ENCODE measurements at places on chromosomes 6 and 20.

- no peak for DNase-seq
Measured at GRCh38 chr6:39797751-39798150, 5.6 kb downstream of the DAAM2 start.

GRCh38 chr20:9374480-9374879 is 139.9 kb upstream of the LAMP5 start:
- DNase-seq: no peak

- DNase-seq: no peak
Measured at GRCh38 chr6:130515306-130515705, 149.5 kb downstream of the TMEM200A start.

- no peak for DNase-seq
Measured at GRCh38 chr6:14743144-14743473, 502.8 kb upstream of the JARID2 start.

DNA sequence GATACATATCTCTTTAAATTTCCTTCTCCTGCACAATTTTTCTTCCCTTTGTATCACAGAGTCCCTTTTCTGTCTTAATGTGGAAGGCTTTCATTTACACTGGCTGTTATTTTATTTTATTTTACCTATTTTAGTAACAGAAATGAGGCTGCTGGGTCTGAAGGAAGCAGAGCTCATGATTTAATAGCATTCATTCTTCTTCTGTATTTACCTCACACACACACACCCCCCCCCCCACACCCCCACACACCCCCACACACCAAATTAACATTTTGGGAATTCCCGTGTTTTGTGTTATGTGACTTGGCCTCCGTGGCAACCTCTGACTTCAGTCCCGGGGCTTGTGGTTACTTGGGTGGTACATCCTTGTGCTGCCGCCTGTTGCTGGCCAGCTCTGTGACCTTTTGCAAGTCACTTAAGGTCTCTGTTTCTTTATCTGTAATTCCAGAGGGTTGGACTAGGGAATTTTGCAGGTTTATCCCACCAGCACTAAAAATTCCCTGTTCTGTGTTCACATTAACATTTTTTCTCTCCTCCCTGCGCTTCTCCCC is 108.8 kb downstream of the TIAM2 start:
- peak; percentile 8 for DNase-seq

DNA sequence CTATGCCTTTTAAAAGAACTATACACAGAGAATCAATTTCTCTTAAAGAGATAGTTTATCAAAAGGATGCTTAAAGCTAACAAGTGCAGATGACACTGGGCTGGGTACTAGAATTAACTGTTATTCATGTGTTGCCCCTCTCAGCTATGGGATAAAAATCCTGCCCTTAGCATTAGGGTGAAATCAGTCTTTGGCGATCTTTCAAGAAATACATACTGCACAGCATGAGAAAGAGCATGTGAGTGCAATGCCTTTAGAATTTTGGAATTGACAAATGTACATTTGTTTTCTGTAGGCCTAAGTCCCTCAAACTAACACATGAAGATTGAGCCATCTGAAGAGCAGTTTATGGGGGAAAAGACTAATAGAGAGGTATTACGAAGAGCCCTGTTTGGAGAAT is 115.4 kb downstream of the ZFP64 start:
- no peak for DNase-seq

DNA sequence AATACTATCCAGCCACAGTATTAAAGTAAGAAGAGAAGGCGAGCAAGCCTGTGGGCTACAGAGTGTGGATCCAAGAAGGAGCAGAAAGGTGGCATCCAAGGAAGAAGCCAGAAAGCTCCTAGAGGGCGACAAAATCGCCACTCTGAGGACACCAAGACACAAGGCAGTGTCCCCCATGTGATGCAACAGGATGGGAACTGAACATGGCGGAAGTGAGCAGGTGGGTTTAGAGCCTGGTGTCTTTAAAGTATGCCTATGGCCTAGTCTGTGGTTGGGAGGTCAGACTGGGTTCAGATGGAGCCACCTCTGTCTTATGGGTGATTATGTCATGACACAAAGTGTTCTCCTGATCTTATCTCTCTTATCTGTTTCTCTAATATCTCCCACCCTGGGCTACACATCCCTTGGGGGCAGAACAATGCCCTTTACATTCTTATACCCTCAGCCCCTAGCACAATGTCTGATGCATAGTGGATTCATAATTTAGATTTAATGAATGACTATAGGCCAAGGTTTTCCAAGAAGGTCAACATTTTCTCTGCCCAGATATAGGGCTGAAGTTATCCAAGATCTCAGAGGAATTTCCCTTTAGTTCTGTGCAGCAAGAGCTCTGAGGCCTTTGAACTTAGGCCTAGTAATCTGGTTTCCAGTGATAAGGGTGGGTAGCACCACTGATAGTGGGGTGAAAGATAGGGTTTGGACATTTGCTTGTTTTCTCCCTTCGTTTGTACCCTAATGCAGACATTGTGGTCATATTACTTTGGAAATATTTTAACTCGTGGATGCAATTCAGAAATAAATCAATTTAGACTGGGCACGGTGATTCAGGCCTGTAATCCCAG is 167.3 kb upstream of the AKIRIN2 start:
- no peak for DNase-seq

GRCh38 chr6:19465256-19465655 is 371.9 kb upstream of the ID4 start:
- DNase-seq: no peak

GRCh38 chr20:22586645-22587310 is 2.4 kb upstream of the FOXA2 start:
- DNase-seq: no peak

GRCh38 chr6:167118839-167119238 is 4.1 kb upstream of the CCR6 start:
- no peak for DNase-seq

GRCh38 chr20:47173596-47174216 is 182.8 kb downstream of the ZMYND8 start:
- no peak for DNase-seq

- no peak for DNase-seq
Measured at GRCh38 chr6:107538856-107539387, 49.0 kb downstream of the SOBP start.

DNA sequence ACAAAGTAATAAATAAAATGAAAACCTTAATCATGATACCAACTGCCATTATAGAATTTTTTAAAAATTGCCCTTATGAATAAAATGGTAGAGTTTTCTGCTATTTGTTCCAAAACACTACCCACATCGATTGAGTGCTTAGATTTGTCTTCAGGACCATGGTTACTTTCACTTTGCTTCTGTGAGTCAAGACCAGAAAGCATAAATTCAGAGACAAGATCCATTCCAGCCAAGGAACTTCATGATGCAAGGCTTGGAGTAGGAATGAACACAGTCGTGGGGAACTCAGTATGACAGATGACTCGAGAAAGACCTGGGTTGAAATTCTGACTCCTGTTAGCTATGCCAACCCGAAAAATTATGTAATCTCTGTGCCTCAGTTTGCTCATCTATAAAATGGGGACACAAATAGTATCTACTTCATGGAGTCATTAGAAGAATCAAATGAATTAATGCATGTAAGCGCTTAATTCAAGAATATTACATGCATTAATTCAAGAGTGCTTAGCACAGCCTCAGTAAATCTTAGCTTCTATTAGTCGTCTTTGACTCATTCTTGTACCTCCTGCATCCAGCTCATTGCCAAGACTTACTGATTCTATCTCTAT is 72.5 kb upstream of the MYLIP start:
- no peak for DNase-seq

DNA sequence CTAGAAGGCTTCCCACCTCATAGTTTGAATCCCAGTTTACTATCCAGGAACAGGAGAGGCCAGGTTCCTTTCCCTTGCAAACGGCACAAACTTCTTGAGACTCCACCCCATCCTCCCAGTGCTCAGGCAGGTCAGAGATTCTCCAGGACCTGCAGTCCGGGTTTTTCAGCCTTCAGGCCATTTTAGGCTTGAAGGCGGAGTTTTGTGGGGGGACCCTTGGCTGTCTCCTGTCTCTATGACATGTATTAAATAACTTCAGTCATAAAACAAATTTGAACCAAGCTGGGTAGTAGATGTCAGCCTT is 230.1 kb downstream of the NFATC2 start:
- no peak for DNase-seq

- no peak for DNase-seq
Measured at GRCh38 chr6:35091346-35092083, 49.6 kb downstream of the TCP11 start.

DNA sequence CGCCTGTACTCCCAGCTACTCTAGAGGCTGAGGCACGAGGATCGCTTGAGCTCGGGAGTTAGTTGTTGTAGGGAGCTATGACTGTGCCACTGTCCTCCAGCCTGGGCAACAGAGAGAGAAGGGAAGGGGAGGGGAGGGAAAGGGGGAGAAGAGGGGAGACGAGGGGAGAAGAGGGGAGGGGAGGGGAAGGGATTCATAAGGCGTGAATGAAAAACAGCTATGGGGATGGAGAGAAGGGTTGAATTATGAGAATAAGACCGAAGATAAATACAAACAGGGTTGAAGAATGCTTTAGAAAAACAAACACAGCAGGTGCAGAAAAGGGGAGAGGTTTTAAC is 106.0 kb downstream of the TRIM27 start:
- DNase-seq: no peak

All from HCEC 1CT (cell line).